Lower leg skin (tissue), 4 donors: ENCODE measurements at places on chromosomes 16 and 17. TPM values are rescaled to one million over a fixed set of nuclear protein-coding genes. Genes with fewer than 3 reads are reported as not detected.
A peak's percentile ranks its signal among the peaks of the same experiment; 100 is the strongest.

DNA sequence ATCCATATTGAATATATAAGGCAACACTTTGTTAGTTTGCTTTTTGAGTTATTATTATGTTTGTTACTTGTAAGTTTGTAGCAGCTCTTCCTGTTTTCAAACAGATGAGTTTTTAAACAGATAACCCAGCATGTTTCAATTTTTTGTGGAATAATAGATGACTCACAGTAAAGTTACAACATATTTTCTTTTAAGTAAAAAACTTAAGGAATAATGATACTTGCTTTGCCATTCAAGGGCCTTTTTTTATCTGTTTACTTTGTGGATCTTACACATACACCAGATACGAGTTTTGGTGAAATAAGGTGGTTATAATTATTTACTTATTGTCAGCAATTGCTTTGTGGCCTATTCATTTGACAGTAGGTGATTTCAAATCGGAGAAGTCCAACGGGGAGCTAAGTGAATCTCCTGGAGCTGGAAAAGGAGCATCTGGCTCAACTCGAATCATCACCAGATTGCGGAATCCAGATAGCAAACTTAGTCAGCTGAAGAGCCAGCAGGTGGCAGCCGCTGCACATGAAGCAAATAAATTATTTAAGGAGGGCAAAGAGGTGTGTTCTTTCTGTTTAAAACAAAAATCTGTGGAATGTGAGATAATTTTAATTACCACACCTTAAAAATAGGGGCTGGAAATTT, 66.3 kb downstream of the BPTF start:
- DNase-seq: no peak

- no peak for DNase-seq
Measured at GRCh38 chr17:5501685-5502084, 15.3 kb downstream of the MIS12 start.

DNA sequence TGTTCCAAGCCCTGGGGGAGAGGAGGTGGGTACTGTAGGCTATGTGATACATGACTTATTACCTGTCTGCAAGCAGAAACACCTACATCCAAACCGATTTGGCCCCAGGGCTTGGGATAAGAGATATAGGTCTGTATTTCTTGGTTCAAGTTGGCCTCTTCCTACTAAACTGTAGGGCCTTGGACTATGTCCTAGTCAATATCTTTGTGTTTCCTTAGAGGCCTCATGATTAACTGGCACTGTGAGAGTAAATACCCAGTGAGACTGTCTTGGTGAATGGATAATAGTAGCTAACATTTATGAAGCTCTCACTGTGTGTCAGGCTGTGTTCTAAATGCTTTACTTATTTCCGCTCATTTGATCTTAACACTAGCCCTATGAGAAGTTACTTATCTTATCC, 70.0 kb downstream of the MSI2 start:
- no peak for DNase-seq

DNA sequence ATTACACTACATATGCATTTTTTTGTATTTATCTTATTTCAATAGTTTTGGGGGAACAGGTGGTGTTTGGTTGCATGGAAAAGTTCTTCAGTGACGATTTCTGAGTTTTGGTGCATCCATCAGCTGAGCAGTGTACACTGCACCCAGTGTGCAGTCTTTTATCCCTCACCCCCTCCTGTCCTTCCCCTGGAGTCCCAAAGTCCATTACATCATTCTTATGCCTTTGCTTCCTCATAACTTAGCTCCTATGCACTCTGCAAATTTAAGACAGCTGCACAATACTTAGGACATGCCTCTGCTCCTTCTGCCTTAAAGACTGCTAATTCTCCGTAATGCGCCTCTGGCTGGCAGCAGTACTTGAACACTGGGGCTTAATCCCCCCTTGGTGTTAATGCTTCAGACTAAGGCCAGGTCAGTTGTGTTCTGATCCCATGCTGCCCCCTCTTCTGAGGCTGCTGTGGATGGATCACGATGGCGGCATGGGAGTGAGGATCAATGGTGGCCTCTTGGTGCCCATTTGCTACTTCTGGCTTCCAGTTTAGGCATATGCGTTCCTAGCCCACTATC, 146.2 kb downstream of the PARN start:
- no peak for DNase-seq

GRCh38 chr17:49473900-49474751, 21.0 kb upstream of the NGFR start:
- DNase-seq: no peak

- no peak for DNase-seq
Measured at GRCh38 chr17:34378664-34379101, 15.7 kb upstream of the CCL1 start.

GRCh38 chr16:83733301-83733700, 74.5 kb upstream of the HSBP1 start:
- DNase-seq: no peak

DNA sequence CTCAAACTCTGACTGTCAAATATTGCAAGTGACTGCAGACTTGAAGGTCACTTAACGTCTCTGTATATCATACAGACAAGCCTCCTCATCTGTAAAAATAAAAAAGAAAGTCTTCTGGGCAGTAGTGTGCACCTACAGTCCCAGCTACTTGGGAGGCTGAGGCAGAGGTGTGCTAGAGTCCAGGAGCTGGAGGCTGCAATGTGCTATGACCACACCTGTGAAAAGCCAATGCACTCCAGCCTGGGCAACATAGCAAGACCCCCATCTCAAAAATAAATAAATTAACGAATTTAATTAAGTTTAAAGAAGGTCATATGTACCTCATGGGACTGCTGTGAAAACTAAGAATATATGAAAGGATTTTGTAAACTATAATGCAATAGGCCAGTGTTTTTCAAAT, 35.0 kb upstream of the C17orf78 start:
- DNase-seq: no peak

DNA sequence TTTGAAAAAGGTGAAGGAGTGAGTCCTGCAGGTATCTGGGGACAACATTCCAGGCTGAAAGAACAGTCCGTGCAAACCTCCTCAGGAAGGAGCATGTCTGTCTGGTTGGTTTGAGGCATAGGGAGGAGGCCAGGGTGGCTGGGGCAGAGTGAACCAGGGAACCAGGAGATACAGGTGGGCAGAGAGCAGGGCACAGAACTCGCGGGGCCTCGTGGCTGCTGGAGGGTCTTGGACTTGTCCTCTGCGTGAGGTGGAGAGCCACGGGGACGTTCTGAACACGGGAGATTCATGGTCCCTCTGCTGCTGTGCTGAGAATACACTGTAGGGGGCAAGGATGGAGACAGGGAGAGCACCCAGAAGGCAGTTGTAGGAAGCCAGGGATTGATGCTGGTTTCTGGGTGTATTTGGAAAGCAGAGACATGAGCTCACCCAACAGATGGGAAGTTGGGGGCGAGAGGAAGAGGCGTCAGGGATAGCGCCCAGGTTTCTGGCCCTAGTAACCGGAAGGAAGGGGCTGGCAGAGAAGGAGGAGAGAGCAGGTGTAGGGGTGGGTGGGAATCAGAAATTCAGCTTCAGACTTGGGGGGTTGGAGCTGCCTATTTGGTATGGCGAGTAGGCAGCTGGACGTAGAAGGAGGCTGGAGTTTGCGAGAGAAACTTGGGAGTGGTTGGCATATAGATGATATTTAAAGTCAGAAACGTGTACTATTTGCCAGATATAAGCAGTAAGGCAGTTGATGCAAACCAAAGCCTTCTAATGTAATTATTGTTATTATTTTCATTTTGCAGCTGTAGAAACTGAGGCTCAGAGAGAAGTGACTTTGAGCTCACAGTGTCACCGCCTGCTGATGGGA, at the start of gene CCL17:
CCL17 (plus strand) TSS at position 803 of the 853 bp plus-strand sequence. CDS start 9,166 bp downstream, outside the sequence.
- DNase-seq: no peak

DNA sequence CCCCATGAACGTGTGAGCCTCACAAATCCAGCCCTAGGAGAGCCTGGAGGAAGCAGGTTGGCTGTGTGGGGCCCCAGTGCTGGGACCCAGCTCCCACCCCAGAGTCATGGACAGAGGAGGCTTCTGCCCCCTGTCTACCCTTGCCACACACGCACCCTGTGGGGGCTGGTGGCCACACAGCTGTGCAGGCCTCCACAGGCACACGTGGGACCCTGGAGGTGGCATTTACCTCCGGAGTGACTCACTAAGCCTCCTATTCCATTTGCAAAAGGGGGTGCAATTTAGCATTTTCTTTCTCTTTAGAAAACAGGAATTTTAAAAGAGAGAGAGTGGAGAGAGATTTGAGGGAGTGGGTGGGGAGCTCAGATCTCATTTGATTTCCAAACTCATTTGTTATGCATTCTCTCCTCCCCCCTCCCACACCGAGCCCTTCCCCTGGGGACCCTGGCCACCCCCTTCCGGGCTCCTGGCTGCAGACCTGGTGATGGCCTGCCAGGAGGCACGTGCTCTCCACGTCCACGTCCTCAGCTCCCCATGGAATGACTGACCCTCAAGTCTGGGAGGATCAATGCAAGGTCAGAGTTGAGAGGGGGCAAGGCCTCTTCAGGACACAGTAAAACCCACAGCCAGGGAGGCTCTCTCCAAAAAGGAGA, 6.8 kb downstream of the PITPNM3 start:
- DNase-seq: no peak

- no peak for DNase-seq
Measured at GRCh38 chr16:49478107-49478506, 104.5 kb downstream of the C16orf78 start.

- no peak for DNase-seq
Measured at GRCh38 chr16:4257646-4258556, 14.9 kb downstream of the TFAP4 start.

DNA sequence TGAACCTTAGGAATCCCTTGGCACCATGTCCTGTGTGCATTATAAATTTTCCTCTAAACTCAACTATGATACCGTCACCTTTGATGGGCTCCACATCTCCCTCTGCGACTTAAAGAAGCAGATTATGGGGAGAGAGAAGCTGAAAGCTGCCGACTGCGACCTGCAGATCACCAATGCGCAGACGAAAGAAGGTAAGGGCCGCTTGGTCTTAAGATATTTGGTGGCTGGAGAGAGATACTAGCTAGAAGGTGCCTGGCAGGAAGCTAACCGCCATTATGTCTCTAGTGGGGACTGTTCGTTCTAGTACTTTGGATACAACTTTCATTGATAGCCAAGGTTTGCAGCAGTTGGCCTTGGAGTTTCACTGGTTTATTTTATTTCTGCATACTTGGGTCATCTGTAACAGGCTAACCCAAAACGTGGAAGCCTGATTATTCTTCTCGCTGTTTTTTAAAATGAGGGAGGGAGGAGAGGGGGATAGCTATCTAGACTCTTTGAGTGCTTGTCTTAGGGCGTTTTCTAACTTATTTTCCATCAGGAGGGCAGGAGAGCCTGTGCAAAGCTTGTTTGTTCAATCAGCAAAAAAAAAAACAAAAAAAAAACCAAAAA, 1.3 kb downstream of the RBBP6 start:
- no peak for DNase-seq

GRCh38 chr17:81365148-81365600, 30.1 kb upstream of the BAHCC1 start:
- DNase-seq: no peak

GRCh38 chr16:1525871-1526607, 7.4 kb upstream of the TMEM204 start:
- DNase-seq: no peak

- no peak for DNase-seq
Measured at GRCh38 chr17:61291451-61292285, 108.0 kb upstream of the TBX2 start.

GRCh38 chr16:54437921-54438320, 151.3 kb upstream of the IRX3 start:
- DNase-seq: peak; percentile 15

DNA sequence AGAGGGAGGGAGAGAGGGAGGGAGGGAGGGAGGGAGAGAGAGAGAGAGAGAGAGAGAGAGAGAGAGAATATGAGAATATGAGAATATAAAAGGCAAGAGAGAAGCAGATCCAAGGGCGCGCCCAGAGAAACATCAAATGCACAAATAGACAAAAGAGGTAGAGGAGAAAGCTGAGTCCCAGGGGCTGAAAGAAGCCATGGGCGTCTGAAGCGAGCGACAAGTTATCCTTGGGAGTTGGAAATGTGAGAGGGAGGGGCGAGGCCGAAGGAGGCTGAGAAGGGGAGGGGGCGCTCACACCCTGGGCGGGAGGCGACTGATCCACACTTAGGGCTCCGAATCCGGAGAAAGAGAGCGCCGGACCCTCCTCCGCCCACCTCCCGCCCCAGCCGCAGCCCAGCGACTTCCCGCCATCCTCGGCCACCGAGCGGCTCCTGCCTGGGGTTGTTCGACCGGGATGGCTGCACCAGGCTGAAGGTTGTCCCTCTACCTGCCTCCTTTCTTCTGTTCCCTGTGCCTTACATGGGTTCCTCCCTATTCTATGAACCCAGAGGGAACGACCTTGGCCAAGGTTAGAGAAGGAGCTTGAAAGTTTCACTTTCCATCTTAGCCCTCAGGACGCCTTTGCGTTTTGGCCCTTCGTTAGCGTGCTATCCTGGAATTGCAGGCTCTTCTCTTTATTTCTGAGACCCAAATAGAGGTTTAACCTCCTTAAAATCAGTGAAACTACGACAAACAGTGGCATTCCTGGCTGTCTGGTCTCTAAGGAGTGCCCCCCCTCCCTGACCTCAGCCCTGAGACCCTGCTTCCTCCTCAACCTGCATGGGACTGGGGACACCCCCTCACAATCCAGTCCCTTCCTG, 21.2 kb upstream of the HOXB9 start:
- DNase-seq: no peak

- no peak for DNase-seq
Measured at GRCh38 chr17:76357597-76358158, 4.0 kb upstream of the PRPSAP1 start.

DNA sequence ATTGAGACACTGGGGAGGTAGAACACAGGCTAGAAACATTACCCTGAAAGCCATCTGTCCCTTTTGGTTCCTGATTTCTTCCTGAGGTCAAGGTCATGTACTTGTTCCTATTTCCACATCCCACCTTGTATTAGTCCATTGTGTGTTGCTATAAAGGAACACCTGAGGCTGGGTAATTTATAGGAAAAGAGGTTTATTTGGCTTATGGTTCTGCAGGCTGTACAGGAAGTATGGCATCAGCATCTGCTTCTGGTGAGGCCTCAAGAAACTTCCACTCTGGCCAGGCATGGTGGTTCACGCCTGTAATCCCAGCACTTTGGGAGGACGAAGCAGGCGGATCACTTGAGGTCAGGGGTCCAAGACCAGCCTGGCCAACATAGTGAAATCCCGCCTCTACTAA, 7.4 kb upstream of the MED9 start:
- DNase-seq: no peak

GRCh38 chr17:44530896-44531418, 26.3 kb upstream of the FZD2 start:
- no peak for DNase-seq

- DNase-seq: no peak
Measured at GRCh38 chr17:1145311-1145986, 34.3 kb downstream of the ABR start.

The METTL9 gene
- total RNA-seq: 148 TPM

The TCAP gene
- total RNA-seq: not detected

The SMPD3 gene
- total RNA-seq: 72.6 TPM

The PSMB10 gene
- total RNA-seq: 18.3 TPM

The TBC1D3E gene
- not detected for total RNA-seq

The LGALS9C gene
- 0.76 TPM for total RNA-seq

The KRT24 gene
- not detected for total RNA-seq

The EVI2B gene
- 5.0 TPM for total RNA-seq

The WWOX gene
- 46.5 TPM for total RNA-seq

The YBX2 gene
- total RNA-seq: 8.0 TPM

The KRT32 gene
- total RNA-seq: not detected
